ENCODE measurements at places on chromosomes 16 and 17. TPM values are rescaled to one million over a fixed set of nuclear protein-coding genes. Genes with fewer than 3 reads are reported as not detected.

SLC12A3 gene
- not detected for total RNA-seq

CACNA1H gene
- 0.26 TPM for total RNA-seq

CDH11 gene
- total RNA-seq: 220 TPM

MARF1 gene
- total RNA-seq: 18.8 TPM

ZNF778 gene
- 9.4 TPM for total RNA-seq

NPW gene
- total RNA-seq: 0.99 TPM

MPP3 gene
- 6.9 TPM for total RNA-seq

SPHK1 gene
- 22.3 TPM for total RNA-seq

TBX6 gene
- total RNA-seq: 0.33 TPM

TEX19 gene
- total RNA-seq: not detected

TEX2 gene
- total RNA-seq: 23.6 TPM

PDIA2 gene
- not detected for total RNA-seq

TLK2 gene
- 47.5 TPM for total RNA-seq

GRCh38 chr16:6777624-6778023 is 555.0 kb upstream of the RBFOX1 start:
- H3K27me3 ChIP-seq: no peaks in the 10 kb centered on the region
- no peaks in the 10 kb centered on the region for H3K4me1 ChIP-seq
- no peak overlapping the region for H3K4me3 ChIP-seq

DNA sequence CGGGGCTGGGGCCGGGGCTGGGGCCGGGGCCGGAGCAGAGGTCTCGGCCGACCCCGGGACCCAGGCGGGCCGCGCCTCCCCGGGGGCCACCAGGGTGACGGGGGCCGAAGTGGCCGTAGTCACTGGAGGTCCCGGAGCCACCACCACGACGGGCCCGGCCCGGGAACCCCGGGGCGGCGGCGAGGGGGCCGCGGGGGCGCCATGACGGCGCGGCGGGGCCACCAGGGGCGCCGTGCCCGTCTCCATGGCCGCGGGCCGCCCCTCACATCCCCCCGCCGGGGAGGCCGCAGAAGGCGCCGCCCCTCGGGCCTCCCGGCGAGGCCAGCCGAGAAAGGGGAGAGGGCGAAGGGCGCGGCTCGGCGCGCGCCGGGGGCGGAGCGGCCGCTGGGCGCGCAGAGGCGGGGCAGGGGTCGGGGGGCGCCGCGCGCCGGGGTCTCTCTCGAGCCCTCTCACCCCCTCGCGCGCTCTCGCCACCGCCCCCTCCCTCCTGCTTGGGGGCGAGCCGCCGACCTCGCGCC is 297 bp downstream of the TBC1D10B start:
- DNase-seq: no peak
- no peaks in the 10 kb centered on the region for H3K27me3 ChIP-seq
- H3K36me3 ChIP-seq: no peaks in the 10 kb centered on the region

DNA sequence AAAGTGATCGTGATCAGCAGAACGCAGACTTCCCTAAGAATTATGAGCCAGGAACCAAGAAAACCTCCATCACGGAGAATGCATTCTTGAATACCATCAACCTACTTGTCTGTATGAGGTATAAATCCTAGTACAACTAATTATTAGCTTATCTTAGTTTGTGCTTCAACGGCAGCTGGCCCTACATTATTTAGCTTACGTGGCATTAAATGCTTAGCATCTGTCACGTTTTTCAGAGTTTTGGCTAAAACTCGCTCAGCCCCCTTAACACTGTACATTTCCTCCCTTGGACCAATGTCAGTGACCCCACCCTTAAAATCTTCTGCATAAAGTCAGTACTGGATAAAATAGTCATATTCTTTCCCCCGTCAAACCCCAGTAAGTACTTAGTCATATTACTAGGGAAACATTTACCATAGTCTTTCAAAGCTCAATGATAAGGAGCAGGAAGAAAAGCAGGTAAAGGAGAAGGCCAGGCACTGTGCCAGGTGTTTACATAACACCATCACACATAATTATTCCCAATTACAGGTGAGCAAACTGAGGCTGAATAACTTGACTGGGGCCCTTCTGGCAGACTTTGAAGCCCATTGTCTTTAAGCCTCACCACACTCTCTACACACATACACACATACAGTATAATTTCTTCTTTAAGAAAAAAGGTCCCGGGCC is 16.6 kb upstream of the TXNDC11 start:
- no peak for DNase-seq
- H3K4me1 ChIP-seq: peaks cover 8% of the 10 kb centered on the region
- peaks cover 23% of the 10 kb centered on the region for H3K36me3 ChIP-seq
- no peaks in the 10 kb centered on the region for H3K27me3 ChIP-seq
- no peak overlapping the region for H3K4me3 ChIP-seq

- DNase-seq: no peak
- H3K27me3 ChIP-seq: no peaks in the 10 kb centered on the region
- no peak overlapping the region for H3K27ac ChIP-seq
- no peaks in the 10 kb centered on the region for H3K36me3 ChIP-seq
Observed at GRCh38 chr17:2835780-2836179, 39.5 kb downstream of the RAP1GAP2 start.

- H3K4me3 ChIP-seq: no peak overlapping the region
Observed at GRCh38 chr17:36686123-36686669, 84.8 kb downstream of the MRM1 start.

- H3K27ac ChIP-seq: no peak overlapping the region
- no peaks in the 10 kb centered on the region for H3K36me3 ChIP-seq
- DNase-seq: no peak
- no peaks in the 10 kb centered on the region for H3K4me1 ChIP-seq
- no peak overlapping the region for H3K4me3 ChIP-seq
Observed at GRCh38 chr17:77343031-77343800, 202.4 kb downstream of the SEC14L1 start.

DNA sequence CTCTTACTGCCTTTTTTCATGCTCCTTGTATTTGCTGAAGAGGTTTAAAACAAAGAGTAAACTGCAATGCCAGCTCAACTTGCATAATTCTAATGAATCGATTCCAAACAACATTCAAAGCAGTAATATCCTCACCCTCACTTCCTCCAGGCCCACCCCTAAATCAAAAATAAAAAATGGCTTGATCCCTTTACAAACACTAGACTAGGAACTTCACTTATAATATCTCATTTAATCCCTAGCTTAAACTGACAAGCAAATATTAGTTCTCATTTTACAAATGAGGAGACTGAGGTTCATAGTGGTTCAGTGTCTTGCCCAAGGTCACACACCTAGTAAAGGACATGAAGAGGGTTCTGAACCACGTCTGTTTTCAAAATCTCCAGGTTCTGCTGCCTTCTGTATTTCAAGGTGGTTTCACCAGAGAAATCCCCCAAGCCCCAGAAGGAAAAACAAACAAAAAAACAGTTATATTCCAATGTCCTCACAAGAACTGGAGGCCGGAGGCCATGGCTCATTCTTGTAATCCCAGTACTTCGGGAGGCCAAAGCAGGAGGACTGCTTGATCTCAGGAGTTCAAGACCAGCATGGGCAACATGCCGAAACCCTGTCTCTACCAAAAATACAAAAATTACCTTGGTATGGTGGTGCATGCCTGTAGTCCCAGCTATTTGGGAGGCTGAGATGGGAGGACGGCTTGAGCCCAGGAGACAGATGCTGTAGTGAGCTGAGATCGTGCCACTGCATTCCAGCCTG is 80.3 kb upstream of the GRIN2A start:
- no peaks in the 10 kb centered on the region for H3K4me1 ChIP-seq
- H3K4me3 ChIP-seq: no peak overlapping the region
- no peak for DNase-seq
- H3K27me3 ChIP-seq: no peaks in the 10 kb centered on the region
- no peaks in the 10 kb centered on the region for H3K36me3 ChIP-seq

GRCh38 chr16:51641191-51641765 is 490.2 kb upstream of the SALL1 start:
- DNase-seq: no peak
- H3K4me1 ChIP-seq: no peaks in the 10 kb centered on the region
- no peak overlapping the region for H3K27ac ChIP-seq
- no peaks in the 10 kb centered on the region for H3K27me3 ChIP-seq
- H3K36me3 ChIP-seq: no peaks in the 10 kb centered on the region

GRCh38 chr16:50887500-50888298 is 145.8 kb downstream of the CYLD start:
- no peaks in the 10 kb centered on the region for H3K4me1 ChIP-seq
- no peak overlapping the region for H3K4me3 ChIP-seq
- no peak for DNase-seq

GRCh38 chr16:84117494-84117843 is 727 bp upstream of the MBTPS1 start:
- H3K4me1 ChIP-seq: no peaks in the 10 kb centered on the region
- H3K4me3 ChIP-seq: peak overlapping the region; percentile 98
- H3K27me3 ChIP-seq: no peaks in the 10 kb centered on the region
- H3K27ac ChIP-seq: peak overlapping the region; percentile 92

DNA sequence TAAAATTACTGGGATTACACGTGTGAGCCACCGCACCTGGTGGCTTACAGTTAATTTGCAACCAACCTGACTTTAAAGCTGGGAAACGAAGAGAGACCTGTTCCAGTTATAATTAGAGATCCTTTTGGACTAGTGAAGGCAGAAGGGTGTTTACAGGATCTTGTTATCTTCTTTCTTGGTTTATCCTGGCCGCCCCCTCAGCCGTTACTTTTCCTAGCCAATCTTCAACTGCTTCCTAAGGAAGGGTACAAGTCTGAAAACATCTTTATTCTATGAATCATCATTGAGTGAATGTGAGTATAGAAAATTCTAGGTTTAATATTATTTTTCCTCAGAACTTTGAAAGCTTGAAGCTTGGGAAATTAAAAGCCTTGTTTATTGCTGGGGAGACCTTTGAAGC is 286.5 kb downstream of the SLC39A11 start:
- H3K4me1 ChIP-seq: no peaks in the 10 kb centered on the region
- DNase-seq: peak; percentile 56
- H3K27me3 ChIP-seq: no peaks in the 10 kb centered on the region

- no peaks in the 10 kb centered on the region for H3K36me3 ChIP-seq
- no peaks in the 10 kb centered on the region for H3K27me3 ChIP-seq
- H3K4me3 ChIP-seq: no peak overlapping the region
Observed at GRCh38 chr16:85422632-85423550, 190.2 kb upstream of the GSE1 start.

- no peak overlapping the region for H3K4me3 ChIP-seq
- H3K27me3 ChIP-seq: no peaks in the 10 kb centered on the region
- no peak overlapping the region for H3K27ac ChIP-seq
- DNase-seq: no peak
- H3K36me3 ChIP-seq: peaks cover 29% of the 10 kb centered on the region
- no peaks in the 10 kb centered on the region for H3K4me1 ChIP-seq
Observed at GRCh38 chr17:7945651-7946050, 13.6 kb downstream of the CNTROB start.

DNA sequence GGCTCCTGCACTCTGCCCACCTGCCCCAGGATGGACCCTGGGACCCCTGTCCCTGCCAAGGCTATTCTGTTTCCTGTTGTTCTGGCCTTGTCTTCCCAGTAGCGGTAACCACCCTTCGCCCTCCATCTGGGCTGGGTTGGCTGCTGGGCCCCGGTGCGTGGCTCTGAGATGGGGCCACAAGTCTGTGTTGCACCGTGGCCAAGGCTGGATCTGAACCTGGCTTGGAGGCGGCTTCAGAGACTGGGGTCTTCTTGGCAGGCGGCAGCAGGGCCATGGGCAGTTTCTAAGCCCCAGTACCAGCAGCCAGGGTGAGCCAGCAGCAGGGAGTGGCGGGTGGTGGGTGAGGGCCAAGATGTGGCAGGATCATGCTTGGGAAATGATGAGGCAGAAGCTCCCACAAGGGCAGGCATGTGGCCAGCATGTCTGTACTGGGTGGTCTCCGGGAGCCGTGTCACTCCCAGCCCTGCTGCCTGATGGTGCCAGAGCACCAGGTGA is 12.6 kb downstream of the MAP2K3 start:
- no peaks in the 10 kb centered on the region for H3K27me3 ChIP-seq
- no peak for DNase-seq
- no peaks in the 10 kb centered on the region for H3K4me1 ChIP-seq
- H3K36me3 ChIP-seq: peaks cover 31% of the 10 kb centered on the region
- H3K27ac ChIP-seq: no peak overlapping the region

DNA sequence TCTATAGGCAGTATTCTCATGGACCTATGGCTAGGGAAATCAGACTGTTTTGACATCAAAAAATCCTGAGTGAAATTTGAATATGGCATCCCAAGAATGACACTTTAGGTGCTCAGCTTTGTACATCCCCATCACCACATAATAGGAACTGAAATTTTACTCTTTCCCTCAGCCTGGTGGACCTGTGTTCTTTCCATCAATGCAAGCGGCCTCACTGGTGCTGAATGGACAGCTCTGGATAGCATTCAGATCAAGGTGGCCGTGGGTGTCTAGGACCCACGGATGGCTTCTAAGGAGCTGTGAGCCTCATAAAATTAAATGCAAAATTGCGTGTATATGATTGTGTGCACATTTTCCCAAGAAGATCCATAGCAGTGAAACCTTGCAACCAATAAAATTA is 152.6 kb downstream of the MAP2K6 start:
- no peak overlapping the region for H3K4me3 ChIP-seq
- no peaks in the 10 kb centered on the region for H3K27me3 ChIP-seq
- no peaks in the 10 kb centered on the region for H3K4me1 ChIP-seq
- H3K36me3 ChIP-seq: no peaks in the 10 kb centered on the region

- H3K27me3 ChIP-seq: no peaks in the 10 kb centered on the region
- H3K27ac ChIP-seq: no peak overlapping the region
- DNase-seq: no peak
- H3K36me3 ChIP-seq: no peaks in the 10 kb centered on the region
- H3K4me1 ChIP-seq: peaks cover 7% of the 10 kb centered on the region
- no peak overlapping the region for H3K4me3 ChIP-seq
Observed at GRCh38 chr17:41417576-41418015, 6.8 kb downstream of the KRT37 start.

GRCh38 chr17:77749321-77749751 is 209.2 kb upstream of the TNRC6C start:
- H3K27me3 ChIP-seq: no peaks in the 10 kb centered on the region
- no peaks in the 10 kb centered on the region for H3K4me1 ChIP-seq
- H3K4me3 ChIP-seq: no peak overlapping the region
- no peak for DNase-seq

- H3K4me3 ChIP-seq: no peak overlapping the region
- H3K27me3 ChIP-seq: no peaks in the 10 kb centered on the region
- DNase-seq: peak; percentile 57
- no peak overlapping the region for H3K27ac ChIP-seq
- no peaks in the 10 kb centered on the region for H3K4me1 ChIP-seq
- H3K36me3 ChIP-seq: no peaks in the 10 kb centered on the region
Observed at GRCh38 chr17:55295411-55296170, 30.8 kb downstream of the HLF start.
